ENCODE measurements at places on chromosomes 11 and 22.

GRCh38 chr11:1260023-1260501, 37.2 kb downstream of the MUC5B start:
- DNase-seq = peak; percentile 16

- no peak for DNase-seq
These were observed 6.6 kb upstream of the MS4A12 start for GRCh38 chr11:60485987-60486386.

DNA sequence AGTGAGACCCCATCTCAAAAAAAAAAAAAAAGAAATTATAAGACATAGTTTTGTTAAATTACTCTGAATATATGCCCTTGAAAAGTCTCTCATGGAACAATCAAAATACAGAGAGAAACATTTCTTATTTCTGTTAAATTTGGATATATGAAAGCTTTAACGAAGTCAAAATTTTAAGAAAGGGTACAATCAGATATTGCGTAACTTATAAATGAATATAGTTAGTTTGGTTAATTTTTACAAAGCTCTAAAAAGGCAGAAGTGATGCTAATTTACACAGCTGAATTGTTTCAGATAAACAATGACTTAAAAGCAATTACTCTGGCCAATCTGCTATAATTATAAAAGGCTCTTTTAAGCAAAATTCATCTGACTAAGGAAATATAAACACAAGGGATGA, 611.6 kb upstream of the CCDC179 start:
- no peak for DNase-seq

GRCh38 chr22:42918500-42918899, 61.4 kb upstream of the ARFGAP3 start:
- no peak for DNase-seq

GRCh38 chr22:47602732-47603131, 840.3 kb downstream of the TBC1D22A start:
- no peak for DNase-seq

GRCh38 chr11:58562375-58562800, 13.3 kb downstream of the LPXN start:
- no peak for DNase-seq

DNA sequence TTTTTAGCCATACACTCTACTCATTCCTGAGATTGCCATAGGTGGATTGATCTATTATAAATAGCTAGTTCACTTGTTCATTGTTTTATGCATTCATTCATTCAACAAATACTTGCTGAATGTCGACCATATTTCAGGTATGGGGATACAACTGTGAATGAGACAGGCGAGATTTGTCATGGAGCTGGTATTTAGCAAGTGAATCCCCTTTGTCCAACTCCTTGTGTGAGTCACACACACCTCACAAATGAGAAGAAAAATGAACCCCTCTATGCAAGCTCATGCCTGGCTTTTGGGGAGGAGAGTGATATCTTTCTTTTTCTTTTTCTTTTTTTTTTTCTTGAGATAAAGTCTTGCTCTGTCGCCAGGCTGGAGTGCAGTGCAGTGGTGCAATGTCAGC, 1.8 kb upstream of the AMPD3 start:
- DNase-seq = no peak
